ENCODE measurements at places on chromosomes 4 and X.

GRCh38 chr4:52943677-52944076 is 81.6 kb downstream of the RASL11B start:
- no peak for DNase-seq

DNA sequence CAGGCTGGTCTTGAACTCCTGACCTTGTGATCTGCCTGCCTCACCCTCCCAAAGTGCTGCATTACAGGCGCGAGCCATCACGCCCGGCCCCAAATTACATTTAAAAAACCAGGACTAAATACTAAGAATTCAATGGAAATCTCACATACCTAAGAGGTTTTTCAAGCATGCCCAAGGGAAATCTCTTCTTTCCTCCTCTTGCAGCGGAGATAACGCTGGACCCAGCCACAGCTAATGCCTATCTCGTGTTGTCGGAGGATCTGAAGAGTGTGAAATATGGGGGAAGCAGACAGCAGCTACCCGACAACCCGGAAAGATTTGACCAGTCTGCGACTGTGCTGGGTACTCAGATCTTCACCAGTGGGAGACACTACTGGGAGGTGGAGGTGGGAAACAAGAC is 7.4 kb downstream of the TRIML1 start:
- no peak for DNase-seq

- DNase-seq = no peak
These were observed 48.2 kb downstream of the EVC2 start for GRCh38 chr4:5660185-5660584.

DNA sequence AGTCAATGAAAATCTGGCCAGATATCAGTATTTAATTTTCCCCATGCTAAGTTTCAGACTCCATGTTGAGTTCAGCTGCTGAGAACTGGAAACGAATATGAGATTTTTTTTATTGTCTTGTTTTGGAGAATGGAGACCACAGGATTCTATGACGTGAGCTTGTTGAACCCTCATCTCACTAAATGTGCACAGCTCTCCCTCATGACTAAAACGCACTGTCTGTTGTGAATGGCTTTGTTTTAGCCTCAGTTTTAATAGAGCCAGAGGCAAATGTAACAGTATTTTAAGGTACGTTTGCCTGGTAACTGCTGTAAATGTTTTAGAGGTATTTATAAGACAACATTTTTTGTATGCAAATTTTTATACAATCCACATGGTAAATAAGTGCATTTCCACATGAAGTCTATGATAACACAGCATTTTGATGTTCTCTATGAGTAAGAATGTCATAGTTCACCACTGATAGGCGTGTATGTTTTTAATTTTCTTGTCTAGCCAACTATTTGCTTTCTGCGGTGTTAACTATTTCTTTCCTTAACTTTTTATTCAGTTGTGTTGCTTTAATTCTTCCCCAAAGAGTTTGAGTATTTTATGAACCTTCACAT is 1159.3 kb upstream of the TENM3 start:
- no peak for DNase-seq

DNA sequence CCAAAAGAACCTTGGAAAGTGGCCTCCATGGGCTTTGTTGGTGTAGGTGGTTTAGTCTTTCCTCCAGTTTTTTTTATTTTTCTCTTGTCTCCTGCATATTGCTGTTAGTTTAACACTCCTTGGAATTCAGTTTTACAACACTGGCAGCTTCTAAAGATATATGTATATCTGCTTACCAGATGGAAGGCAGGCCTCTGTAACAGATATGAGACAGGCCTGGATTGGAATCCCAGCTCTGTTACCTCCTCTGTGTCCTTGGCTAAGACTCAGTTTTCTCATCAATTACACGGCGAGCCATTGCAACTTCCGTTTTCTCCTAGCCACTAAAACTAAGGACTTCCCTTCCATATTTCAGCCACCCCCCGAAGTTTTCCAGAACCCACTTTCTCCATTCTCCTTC is 133.4 kb upstream of the SMAD1 start:
- no peak for DNase-seq

- no peak for DNase-seq
These were observed 51.4 kb downstream of the NDST3 start for GRCh38 chr4:118085700-118086099.

DNA sequence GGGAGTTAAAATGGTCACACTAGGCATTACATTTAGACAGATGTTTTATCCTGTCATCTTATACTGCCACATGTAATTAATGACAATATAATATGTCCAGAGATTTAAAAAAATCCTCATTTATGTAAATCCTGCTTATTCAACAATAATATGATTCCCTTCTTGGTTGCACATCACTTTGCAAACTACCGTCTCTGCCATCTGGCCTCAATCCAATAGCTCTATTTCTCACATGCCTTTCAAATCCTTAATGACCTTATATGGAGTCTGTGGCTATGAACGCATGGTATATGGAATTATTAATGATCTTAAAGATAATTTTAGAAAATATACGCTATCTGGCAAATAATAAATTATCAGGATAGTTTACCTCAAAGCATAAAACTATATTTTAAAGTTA is 144.5 kb downstream of the NPNT start:
- DNase-seq = no peak

DNA sequence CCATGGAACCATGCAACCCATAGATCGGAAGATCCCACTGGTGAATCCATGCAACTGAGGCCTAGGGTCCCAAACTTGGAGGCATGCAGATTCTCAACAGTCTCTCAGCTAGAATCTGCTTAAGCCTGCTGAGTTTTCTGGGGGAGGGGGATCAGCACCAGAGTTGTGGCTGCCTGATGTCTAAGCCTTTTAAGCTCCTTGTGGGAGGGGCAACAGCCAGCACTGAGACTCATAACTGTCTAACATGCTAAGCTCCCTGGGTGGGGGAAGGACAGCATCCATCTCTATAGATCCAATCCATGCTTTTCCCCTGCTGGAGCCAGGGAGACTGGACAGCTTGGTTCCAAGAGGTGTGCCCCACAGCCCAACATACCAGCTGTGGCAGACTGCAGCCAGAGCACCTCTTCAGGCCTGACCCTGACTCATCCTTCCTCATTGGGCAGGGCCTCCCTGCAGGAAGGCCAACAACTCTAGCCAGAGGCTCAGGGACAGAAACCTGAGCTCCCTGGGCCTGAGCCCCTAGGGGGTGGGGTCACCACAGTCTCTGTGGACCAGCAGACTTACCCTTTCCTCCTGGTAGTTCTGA is 300.1 kb upstream of the SLC7A11 start:
- DNase-seq = no peak
